GM23248 (cell line): ENCODE measurements at places on chromosomes 3 and 15. TPM values are rescaled to one million over a fixed set of nuclear protein-coding genes. Genes with fewer than 3 reads are reported as not detected.

Gene VEPH1
- 34.0 and 44.0 TPM in 2 replicates for total RNA-seq

GRCh38 chr15:60647246-60647645 is 168.3 kb upstream of the ICE2 start:
- H3K27ac ChIP-seq = no peak overlapping the region
- H3K4me3 ChIP-seq = no peak overlapping the region
- no peaks in the 10 kb centered on the region for H3K27me3 ChIP-seq
- H3K4me1 ChIP-seq = no peaks in the 10 kb centered on the region

DNA sequence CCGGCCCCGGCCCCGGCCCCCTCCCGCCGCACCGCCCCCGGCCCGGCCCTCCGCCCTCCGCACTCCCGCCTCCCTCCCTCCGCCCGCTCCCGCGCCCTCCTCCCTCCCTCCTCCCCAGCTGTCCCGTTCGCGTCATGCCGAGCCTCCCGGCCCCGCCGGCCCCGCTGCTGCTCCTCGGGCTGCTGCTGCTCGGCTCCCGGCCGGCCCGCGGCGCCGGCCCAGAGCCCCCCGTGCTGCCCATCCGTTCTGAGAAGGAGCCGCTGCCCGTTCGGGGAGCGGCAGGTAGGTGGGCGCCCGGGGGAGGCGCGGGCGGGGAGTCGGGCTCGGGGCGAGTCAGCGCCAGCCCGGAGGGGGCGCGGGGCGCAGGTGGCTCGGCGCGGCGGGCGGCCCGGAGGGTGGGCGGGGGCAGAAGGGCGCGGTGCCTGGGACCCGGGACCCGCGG is 352 bp downstream of the CHRD start:
- peaks cover 33% of the 10 kb centered on the region for H3K27me3 ChIP-seq
- H3K4me1 ChIP-seq = no peaks in the 10 kb centered on the region
- peak overlapping the region; percentile 69 for H3K4me3 ChIP-seq
- peak; percentile 75 for DNase-seq
- H3K36me3 ChIP-seq = no peaks in the 10 kb centered on the region

Gene SIDT1
- not detected in 2 replicates for total RNA-seq

DNA sequence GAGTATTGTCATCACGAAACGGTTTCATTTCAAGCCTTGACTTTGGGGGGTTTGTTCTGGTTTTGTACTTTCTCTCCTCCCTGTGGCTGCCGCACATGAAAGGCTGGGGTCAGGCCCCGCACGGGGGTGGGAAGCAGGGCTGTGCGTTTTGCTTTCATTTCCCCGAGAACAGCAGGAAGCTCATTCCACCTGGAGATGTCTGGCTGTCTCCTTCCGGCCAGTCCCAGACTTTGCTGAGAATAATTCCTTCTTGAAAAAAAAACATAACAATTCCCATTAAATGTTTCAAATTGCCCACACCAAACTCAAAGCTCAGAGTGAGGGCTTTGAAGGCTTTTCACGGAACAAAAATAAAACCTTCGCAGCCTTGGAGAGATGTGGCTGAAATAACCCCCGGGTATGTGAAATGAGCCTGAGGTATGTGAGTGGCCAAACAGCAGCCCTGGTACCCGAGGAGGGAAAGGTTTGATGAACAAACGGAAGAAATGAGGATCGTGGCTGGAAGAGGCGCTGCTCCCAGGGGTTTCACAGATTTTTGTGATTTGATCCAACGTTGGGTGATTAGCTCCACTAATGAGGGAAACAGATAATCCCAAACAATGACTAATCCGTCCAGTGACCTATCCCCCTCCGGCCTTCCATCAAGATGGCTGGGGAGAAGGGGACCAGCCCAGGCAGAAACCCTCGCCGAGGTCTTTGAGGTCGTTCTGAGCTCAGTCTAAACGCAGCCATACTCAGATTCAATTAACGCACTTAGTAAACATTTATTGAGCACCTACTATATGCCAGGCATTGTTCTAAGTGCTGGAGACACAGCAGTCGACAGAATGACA is 126.9 kb upstream of the MEF2A start:
- H3K4me3 ChIP-seq = peak overlapping the region; percentile 41
- no peaks in the 10 kb centered on the region for H3K27me3 ChIP-seq
- H3K36me3 ChIP-seq = no peaks in the 10 kb centered on the region
- H3K4me1 ChIP-seq = peaks cover 25% of the 10 kb centered on the region
- no peak overlapping the region for H3K27ac ChIP-seq

GRCh38 chr3:42608581-42608980 is 8.1 kb downstream of the NKTR start:
- H3K4me3 ChIP-seq = no peak overlapping the region
- peaks cover 14% of the 10 kb centered on the region for H3K36me3 ChIP-seq
- no peak overlapping the region for H3K27ac ChIP-seq
- peak; percentile 21 for DNase-seq

GRCh38 chr3:127682561-127682960 is 9.8 kb downstream of the ABTB1 start:
- no peak for DNase-seq
- H3K27ac ChIP-seq = no peak overlapping the region
- H3K4me1 ChIP-seq = peaks cover 4% of the 10 kb centered on the region; the same call in 1 of the 2 replicates
- H3K4me3 ChIP-seq = no peak overlapping the region
- H3K36me3 ChIP-seq = no peaks in the 10 kb centered on the region

DNA sequence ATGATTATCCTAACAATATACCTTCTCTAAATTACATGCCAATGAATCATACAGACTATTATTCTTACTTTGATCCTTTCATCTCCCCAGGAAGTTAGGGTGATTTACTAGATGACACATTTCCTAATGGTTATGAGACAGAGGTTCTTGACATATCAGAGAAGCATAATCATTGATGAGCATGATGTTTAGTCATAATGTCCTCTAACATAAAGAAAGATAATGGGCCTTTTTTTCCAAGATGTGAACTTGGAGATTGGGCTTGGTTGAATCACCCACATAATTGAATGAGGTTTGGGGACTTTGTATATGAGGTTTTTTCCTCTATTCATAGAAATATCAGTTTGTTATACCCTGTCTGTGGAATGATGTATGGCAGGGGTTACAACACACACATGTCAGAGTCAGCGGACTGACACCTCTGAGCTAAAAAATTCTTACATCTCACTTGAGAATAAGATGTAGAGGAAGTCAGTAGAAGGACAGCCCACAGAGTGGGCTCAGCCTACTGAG is 69.7 kb upstream of the DCBLD2 start:
- H3K4me3 ChIP-seq = peak overlapping the region; percentile 25
- peaks cover 61% of the 10 kb centered on the region for H3K4me1 ChIP-seq
- DNase-seq = peak; percentile 87
- no peaks in the 10 kb centered on the region for H3K36me3 ChIP-seq

Gene GOLGA6A
- total RNA-seq = not detected in 2 replicates

Gene PEX11A
- 5.4 and 11.5 TPM in 2 replicates for total RNA-seq

DNA sequence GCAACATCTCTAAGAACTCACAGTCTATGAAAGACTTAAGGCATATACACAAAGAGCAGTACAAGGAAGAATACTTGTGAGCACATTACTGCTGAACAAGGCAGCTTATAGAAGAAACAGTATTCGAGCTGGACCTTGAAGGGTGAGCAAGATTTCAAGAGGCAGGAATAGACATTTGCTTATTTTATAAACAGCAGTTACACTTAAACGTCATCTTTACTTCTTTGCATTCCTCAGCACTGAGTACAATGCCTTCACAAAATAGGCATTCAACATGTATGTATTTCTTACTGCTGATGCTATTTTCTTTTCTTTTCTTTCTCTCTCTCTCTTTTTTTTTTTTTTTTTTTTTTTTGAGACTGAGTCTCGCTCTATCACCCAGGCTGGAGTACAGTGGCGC is 205.8 kb downstream of the ZIC4 start:
- H3K4me3 ChIP-seq = no peak overlapping the region
- peak; percentile 37 for DNase-seq
- H3K27ac ChIP-seq = no peak overlapping the region
- no peaks in the 10 kb centered on the region for H3K27me3 ChIP-seq

DNA sequence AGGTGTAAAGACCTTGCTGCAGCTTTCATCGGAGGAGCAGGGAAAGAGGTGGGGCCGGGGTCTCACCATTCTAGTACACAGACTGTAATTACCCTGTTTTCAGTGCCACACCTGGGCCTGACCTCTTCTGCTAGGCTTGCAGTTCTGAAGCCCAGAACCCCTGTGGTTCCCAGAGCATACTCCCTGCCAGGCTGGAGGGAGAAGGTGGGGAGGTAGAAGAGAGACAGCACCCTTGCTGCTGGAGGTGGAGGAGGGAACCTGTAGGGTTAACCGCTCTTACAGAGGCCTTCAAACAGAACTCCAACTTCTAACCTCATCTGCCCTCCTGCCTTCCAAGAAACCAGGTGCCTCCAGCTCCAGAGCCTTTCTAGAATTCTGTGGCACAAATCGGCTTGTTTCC is 27.0 kb downstream of the PCOLCE2 start:
- no peak overlapping the region for H3K4me3 ChIP-seq
- H3K27me3 ChIP-seq = no peaks in the 10 kb centered on the region
- DNase-seq = no peak
- peaks cover 14% of the 10 kb centered on the region for H3K4me1 ChIP-seq

DNA sequence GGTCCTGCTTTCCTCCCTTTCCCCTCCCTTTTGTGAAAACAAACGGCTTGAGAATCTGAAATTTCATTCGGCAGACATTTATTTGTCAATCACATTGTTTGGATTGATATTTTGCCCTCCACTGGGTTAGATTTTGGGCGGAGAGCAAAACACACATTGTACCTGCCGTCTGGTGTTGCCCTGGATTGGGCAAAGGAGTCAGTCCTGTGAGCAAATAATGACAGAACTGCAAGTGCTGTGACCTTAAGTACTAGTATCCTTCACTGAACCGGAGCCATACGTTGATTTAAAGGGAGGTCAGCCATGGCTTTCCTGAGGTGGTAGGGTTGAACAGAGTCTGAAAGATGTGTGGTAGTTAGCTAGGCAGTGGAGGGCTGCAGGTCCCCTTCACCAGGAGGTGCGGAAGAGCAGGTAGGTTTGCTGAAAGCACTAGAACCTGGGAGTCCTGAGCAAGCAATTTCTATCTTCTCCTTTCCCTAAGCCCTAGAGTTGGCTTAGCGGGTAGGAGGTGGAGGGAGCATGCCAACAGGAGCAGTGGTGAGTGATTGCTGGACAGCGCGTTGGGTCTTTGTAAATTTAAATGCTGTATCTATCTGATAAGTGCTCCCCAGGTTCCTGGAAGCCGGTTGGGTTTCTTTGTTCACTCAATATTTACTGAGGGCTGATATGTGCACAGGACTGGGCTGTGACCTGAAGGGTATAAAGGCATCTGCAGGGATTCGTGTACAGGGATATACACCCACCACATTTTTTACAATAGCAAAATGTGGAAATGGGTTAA is 2.0 kb downstream of the PDIA5 start:
- no peaks in the 10 kb centered on the region for H3K27me3 ChIP-seq
- peaks cover 9% of the 10 kb centered on the region; the same call in 1 of the 2 replicates for H3K4me1 ChIP-seq
- peak overlapping the region; percentile 90 for H3K4me3 ChIP-seq

Gene LMAN1L
- total RNA-seq = not detected in 2 replicates

Gene ANKUB1
- total RNA-seq = not detected in 2 replicates

GRCh38 chr3:29475305-29475840 is 194.5 kb downstream of the RBMS3 start:
- no peak overlapping the region for H3K4me3 ChIP-seq
- DNase-seq = no peak
- H3K27me3 ChIP-seq = no peaks in the 10 kb centered on the region
- peaks cover 6% of the 10 kb centered on the region for H3K4me1 ChIP-seq
- H3K36me3 ChIP-seq = no peaks in the 10 kb centered on the region
- H3K27ac ChIP-seq = no peak overlapping the region

Gene TJP1
- 51.2 and 71.8 TPM in 2 replicates for total RNA-seq

- H3K27ac ChIP-seq = no peak overlapping the region
- H3K4me3 ChIP-seq = no peak overlapping the region
- H3K27me3 ChIP-seq = no peaks in the 10 kb centered on the region
- DNase-seq = no peak
- no peaks in the 10 kb centered on the region for H3K36me3 ChIP-seq
- H3K4me1 ChIP-seq = no peaks in the 10 kb centered on the region
Observed at GRCh38 chr15:36256404-36256807, 323.0 kb upstream of the CDIN1 start.

Gene GREM1
- 935 and 1,005 TPM in 2 replicates for total RNA-seq
